ENCODE measurements at places on chromosomes 5 and 9.
A peak's percentile ranks its signal among the peaks of the same experiment; 100 is the strongest.

- no peak for DNase-seq
Observed at GRCh38 chr9:7028591-7028990, 270.8 kb downstream of the KDM4C start.

- DNase-seq, result no peak
Observed at GRCh38 chr5:31730139-31730538, 91.2 kb downstream of the PDZD2 start.

DNA sequence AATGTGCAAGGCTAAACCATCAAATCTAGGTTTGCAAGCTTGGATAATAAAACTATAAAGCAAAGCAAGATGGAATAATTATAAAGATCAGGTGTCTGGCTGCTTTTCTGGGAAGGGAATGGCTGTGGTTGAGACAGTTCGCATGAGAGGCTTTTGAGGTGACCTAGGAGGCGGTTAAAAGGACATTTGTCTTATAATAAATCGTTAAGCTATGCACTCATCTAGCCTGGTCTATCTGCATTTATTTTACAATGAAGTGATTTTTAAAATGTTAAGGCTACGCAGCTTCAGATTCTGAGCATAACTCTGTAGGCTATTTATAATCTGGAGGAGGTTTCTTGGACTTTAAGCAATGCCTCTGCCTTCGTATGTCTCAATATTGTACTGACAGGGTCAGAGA lies 29.4 kb upstream of the MAN2A1 start:
- DNase-seq, result no peak

GRCh38 chr9:90240541-90240940 lies 402.1 kb downstream of the DIRAS2 start:
- DNase-seq, result no peak

DNA sequence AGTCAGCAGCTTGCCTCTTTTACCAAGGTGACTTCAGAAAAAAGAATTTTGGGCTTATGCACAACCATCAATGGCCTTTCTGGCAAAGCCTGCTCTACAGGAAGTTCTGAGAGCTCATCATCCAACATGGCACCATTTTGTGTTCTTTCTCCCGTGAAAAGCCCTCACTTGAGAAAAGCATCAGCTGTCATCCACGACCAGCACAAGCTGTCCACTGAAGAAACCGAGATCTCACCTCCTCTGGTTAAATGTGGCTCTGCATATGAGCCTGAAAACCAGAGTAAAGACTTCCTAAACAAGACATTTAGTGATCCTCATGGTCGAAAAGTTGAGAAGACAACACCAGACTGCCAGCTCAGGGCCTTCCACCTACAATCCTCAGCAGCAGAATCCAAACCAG lies 111.2 kb downstream of the SNCAIP start:
- DNase-seq, result no peak

DNA sequence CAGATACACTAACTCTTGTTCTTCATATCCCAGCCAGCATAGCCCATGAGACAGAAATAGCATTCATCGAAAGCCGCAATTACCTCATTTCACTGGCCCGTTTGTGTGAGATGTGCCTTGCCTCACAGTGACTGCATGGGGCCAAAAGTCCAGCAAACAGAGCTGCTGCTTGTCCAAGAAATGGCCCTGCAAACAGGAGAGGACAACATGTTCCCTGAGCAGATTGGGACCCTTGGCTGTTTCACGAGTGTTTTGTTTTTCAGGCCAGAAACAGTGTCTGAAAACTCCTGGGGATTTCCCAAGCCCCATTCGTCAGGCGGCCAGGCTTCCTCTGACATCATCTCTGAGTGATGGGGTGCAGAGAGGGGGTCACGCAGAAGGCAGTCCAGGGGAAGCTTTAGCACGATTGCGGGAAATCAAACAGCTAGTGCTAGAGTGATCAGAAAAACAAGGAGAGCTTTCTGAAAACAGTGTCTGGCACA lies 503.6 kb upstream of the PAPPA start:
- DNase-seq, result peak; percentile 34

GRCh38 chr5:97021416-97021815 lies 85.5 kb downstream of the LNPEP start:
- no peak for DNase-seq

DNA sequence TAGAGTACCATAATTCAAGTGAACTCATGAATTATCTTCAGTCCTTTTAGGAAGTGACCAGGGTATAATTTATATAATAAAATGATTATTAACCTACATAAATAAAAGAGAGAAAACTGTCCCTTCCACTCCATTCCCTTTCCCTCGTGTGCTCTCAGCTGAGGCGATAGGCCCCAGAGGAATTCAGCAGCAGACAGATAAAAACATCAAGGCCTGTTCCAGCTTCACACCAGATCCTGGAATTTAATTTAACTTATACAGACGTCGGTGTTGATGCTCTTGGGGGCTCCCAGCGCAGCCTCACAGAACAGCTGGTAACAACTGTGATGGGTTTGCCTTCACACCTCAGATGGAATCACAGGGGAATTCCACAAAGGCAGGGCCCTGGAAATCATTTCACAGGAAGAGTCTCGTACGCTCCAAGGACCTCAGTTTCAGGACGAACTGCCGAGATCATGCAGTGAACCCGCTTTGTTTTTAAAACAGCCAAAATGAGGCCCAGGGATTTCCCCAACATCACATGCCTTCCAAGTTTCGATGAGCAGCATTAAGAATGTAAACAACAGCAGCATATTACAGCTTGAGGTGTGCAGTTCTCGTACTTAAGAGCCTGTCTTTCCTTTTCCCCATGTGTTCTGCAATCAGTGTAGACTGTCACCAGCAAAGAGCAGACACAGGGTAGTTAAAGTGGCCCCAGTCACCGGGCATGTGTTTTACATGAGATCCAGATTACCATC lies 73.6 kb upstream of the ALDH1B1 start:
- no peak for DNase-seq

DNA sequence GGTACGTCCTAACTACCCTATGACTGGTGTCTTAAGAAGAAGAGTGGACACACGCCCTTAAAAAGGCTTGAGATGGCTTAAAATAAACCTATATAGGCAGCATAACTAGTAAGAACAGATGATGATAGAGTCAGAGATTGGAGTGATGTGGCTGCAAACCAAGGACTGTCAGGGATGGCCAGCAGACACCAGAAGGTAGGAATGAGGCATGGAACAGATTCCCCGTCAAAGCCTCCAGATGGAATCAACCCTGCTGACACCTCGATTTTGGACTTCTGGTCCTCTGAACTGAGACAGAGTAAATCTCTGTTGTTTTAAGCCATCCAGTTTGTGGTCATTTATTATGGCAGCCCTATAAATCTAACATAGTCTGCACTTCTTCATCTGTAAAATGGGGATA lies 7.4 kb downstream of the TMOD1 start:
- no peak for DNase-seq

DNA sequence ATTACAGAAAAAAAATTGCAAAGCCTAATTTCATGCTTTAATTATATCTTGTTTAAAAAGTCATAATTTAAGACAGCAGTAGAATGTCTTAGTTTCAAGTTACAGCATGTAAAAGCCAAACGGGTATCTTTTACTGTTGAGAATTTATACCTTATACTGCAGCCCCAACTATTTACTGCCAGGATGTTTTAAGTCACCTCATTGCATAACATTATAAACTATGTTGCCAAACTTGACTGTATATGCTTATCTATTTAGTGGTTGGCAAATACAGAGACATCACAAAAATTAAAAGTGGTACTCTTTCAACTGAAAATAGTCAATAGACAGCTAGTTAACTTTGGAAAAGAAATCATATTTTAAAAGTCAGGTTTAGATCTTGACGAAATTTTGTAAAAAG lies 119.5 kb downstream of the EDIL3 start:
- DNase-seq, result no peak

DNA sequence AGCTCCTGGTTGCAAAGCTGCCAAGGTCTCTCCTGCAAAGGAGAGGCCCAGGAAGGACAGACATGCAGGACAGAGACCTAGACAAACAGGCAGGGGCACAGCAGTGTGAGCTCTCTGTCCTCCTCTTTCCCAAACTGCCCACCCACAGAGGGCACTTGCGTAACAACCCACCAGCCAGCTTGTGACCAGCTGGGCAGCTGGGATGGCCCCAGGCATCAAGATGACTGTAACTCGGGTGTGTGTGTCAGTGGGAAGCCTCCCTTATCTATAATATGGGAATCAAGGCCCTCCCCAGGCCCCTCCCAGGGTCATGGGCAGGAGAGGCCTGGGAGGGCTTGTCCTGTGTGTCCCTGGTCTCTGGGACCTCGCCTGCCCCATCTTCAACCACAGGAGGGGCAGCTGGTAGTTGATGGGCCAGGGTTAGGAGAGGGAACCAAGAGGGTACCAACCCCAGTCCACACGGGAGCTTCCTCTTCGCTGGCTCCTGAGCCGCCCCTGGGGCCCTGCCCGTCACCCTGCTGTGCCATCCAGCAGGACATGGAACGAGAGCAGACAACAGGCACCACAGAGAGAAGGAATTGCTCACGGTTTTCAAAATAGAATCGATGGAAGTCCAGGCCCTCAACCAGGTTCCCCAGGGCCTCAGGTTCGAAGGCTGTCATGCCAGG lies 37.9 kb downstream of the SLC6A7 start:
- no peak for DNase-seq

DNA sequence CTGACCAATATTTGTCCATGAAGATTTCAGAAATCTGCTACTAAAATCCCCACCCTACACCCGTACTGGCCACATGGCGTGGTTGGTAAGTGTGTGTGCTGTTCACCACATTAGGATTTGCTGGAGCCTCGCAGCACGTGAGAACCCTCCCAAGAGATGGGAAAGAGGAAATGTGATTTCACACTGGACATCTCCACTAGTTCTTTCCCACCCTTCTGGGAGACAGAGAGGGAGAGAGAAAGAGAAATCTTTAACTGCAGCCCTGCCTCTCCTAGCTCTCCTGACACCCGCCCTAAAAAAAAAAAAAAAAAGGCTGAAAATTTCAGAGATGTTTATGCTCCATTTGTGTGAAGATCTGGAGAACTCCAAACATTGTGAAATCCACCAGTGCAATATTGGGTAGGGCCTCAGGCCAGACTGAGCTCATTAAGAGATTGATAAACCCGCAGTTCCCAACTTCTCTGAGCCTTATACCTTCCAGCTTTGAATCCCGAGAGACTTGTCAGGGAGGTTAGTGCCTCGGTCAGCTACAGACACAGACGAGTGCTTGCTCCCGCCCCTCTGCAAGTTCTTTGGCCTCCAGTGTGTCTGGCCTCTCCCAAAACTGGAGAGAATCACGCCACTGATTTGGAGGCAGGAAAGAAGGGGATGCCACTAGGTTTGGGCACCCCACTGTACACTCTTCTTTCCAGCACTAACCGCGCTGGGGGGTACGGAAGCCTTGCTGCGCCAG lies 1.9 kb downstream of the SPRY4 start:
- DNase-seq, result peak; percentile 63

DNA sequence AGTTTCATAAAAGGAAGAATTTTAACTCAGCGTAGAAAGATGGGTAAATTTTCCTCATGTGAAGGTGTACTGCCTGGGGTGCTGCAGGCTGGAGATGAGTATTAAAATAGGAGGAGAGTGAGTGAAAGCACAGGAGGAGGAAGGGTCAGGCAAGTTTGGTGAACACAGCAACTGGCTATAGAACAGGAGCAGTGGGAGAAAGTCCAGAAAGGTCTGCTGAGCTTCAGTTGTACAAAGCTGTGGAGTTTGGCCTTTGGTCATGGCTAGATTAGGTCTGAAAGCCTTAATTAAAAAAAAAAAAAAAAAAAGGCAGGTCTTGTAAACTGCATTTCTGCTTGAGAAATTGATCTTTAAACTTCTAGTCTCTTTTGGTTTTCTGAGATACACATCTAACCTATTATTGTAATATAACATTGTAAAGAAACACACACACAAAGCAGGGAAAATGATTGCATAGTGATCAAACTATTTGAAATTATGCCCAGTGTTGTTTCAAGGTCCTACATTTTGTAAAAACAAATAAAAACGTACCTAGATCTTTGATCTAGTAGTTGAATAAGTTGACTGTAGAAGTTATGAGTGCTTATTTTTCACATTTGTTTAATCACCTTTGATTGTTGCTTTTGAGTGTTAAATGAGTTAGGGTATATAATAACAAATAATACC lies 43.6 kb downstream of the MAP3K1 start:
- DNase-seq, result no peak

- DNase-seq, result no peak
Observed at GRCh38 chr5:62431735-62432620, 19.4 kb downstream of the IPO11 start.

- no peak for DNase-seq
Observed at GRCh38 chr9:13174906-13175639, 104.4 kb downstream of the MPDZ start.

GRCh38 chr5:92562065-92562464 lies 1019.0 kb downstream of the NR2F1-AS1 start:
- DNase-seq, result no peak

DNA sequence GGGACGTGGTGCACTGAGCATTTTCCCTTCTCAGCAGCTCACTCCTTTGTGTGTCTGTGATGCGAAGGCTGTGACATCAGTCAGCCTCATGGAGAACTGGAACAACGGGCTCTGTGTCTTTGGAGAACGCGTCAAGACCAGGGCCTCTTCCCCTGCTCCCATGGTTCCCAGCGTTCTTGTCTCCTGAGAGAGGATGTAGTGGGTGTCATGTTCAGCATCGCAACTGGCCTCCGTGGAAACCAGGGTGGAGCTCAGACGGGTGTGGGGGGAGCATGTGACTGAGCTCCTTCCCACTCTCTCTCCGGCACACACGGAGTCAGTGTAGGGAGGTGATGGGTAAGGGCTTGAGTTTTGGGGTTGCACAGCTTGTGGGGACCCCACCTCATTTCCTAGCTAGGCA lies 59.7 kb downstream of the TENT4A start:
- DNase-seq, result no peak

DNA sequence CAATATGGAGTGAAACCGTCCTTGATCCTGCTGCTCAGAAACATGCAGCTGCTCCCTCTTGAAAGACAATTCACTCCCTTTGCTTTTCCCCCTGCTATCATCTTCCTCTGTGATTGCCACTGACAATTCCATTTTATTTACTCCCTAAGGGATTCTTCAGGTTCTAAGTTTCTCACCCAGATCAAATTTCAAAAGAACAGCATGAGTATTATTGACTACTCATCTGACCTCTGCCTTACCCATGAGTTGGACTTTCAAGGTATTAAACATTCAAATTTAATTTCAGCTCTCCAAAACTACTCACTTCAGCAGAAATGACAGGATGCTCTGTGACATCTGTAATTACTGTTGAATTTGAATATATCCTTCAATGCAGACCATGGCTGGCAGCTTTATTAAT lies 236.5 kb upstream of the HAPLN1 start:
- no peak for DNase-seq

GRCh38 chr5:37696190-37697021 lies 143.4 kb downstream of the GDNF start:
- DNase-seq, result no peak

- no peak for DNase-seq
Observed at GRCh38 chr9:111598733-111599091, 735 bp downstream of the PTGR1 start.

DNA sequence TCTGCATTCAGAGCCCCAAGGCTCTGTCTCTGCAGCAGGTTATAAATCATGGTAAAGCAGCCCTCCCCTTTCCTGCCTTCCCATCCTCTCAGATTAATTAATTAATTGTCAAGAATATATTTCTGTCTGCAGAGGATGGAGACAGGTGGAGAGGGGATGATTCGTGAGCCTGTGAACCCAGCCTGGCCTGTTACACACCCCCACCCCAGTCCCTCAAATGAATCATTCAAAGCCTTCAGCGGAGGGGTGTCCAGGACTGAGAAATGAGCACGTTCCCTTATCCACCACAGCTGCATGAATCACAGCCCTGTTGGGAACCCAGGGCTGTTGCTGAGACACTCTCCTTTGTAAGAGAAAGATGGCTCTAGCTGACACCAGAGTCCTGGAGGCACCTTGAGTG lies 56.0 kb downstream of the NIPAL4 start:
- DNase-seq, result no peak

- no peak for DNase-seq
Observed at GRCh38 chr5:100519075-100519474, 16.1 kb upstream of the FAM174A start.

- DNase-seq, result no peak
Observed at GRCh38 chr9:97959585-97959984, 21.6 kb upstream of the HEMGN start.

Data from AG09319 (cell line).